Smooth muscle cell of the pulmonary artery (primary cell): ENCODE measurements at places on chromosomes 12 and 14. TPM values are rescaled to one million over a fixed set of nuclear protein-coding genes. Genes with fewer than 3 reads are reported as not detected.

The KIF21A gene
- 9.9 and 11.6 TPM in 2 replicates for total RNA-seq

The DEGS2 gene
- total RNA-seq, result 0.07 and 0.26 TPM in 2 replicates

The MYBPC1 gene
- under 0.01 TPM in 1 of 2 replicates, not detected in the other for total RNA-seq

The CELA1 gene
- total RNA-seq, result not detected in 2 replicates

The LPAR5 gene
- total RNA-seq, result 0.03 TPM in 1 of 2 replicates, not detected in the other

The PROX2 gene
- total RNA-seq, result not detected in 2 replicates

The MUCL1 gene
- not detected in 2 replicates for total RNA-seq

The MGST1 gene
- total RNA-seq, result 63.7 and 73.7 TPM in 2 replicates

The GDF3 gene
- total RNA-seq, result not detected in 2 replicates

The SLC38A4 gene
- 0.39 and 0.56 TPM in 2 replicates for total RNA-seq

The MGAT2 gene
- 59.7 and 62.3 TPM in 2 replicates for total RNA-seq
